Stimulated activated CD8-positive, alpha-beta memory T cell treated with anti-CD3 and anti-CD28 coated beads, Interleukin-4, amount 100 ng/mL, for 1 hour (primary cell): ENCODE measurements at places on chromosomes 2 and 18.

GRCh38 chr2:43082903-43083677 lies 143.3 kb downstream of the ZFP36L2 start:
- no peak for DNase-seq

DNA sequence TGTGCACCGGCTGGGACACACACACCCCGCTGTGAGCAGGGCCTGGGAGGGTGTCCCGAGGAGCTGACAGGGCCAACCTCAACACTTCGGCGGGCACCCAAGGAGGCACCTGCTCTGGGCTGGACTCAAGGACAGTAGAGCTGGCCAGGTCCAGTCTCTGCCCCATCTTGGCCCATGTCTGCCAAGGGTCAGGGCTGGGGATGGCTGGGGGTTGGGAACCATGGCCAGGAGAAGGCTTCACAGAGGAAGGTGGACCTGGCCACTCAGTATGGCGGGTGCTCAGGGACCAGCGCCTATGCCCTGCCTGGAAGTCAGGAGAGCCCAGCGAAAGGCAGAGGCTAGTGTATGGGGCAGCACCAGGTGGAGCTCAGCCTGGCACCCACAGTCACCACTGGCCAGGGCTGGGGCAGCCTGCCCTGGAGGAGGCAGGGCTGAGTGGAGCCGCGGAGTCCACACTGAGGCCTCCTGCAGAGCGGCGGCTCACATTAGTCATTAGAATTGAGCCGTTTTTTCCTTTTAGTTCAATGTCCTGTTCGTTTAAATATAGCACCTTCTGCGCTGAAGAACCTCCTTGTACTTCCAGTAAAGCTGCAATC lies 4.2 kb downstream of the ERFE start:
- no peak for DNase-seq

GRCh38 chr18:77052297-77052982 lies 80.1 kb downstream of the MBP start:
- DNase-seq: no peak

DNA sequence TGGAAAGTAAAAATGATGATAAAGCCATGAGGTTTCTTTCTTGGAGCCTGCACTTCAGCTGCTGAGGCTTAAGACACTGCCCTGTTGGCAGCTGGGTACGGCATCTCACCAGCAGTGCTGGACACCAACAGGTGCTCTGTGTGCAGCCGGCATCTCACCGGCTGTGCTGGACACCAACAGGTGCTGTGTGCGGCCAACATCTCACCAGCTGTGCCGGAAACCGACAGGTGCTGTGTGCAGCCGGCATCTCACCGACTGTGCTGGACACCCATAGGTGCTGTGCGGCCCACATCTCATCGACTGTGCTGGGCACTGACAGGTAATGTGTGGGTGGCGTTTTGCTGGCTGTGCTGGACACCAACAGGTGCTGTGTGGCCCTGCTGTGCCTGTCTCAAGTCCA lies 190.8 kb downstream of the TMEM18 start:
- DNase-seq: no peak

GRCh38 chr2:219282943-219283581 lies 3.9 kb downstream of the DNAJB2 start:
- DNase-seq: no peak

GRCh38 chr2:74179063-74179865 lies 585 bp upstream of the MOB1A start:
- no peak for DNase-seq

DNA sequence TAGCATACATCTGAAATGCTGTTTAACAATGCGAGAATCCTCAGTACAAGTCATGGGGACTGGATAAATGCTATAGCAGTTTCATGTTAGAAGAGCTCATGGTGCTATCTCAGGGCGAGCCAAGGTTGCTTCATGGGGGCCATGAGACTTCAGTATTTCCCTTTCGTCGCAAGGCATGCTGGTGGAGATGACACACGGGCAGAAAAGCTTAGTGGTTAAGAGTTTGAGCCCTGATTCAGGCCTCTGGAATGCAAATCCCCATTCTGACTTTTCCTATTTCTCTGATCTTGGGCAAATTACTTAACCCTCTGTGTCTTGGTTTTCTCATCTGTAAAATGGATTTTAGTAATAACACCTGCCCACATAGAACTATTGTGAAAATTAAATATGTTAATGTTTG lies 57.4 kb upstream of the EPHA4 start:
- no peak for DNase-seq

DNA sequence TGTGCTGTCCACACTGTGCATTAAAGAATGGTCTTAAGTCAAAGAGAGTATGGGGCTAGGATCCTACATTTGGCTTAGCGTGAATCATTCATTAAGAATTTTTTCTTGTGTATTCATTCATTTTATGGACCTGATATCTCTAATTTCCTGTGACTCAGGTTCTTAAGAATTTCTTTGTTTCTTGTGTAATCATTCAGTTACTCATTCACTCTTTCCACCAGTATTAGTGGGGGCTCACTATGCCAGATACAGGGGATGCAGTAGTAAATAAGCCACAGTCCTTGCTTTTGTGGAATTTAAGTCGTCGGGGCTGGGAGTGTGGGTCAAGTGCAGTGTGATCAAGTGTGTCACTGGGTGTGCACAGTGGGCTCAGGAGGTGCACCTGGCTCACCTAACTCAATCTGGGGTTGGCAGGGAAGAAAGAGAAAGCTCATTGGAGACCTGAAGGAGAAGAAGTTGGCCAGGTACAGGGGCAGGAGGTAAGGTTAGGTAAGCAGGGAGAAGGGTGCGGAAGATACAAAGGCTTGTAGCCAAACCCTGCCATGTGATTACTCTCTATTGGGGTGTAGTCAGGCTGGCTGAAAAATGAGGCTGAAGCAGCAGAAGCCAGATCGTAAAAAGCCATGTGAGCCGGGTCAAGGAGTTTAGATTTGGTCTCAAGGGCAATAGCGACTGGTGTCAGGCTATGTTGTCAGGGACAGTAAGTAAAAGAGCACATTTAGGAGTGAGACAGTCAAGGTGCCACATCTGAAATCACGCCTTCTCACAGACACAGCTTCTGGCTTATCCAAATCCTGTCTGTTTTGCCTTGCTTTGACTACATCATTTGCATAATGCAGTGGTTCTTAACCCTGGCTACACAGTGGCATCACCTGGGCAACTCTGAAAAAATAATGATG lies 67.2 kb downstream of the KCTD1 start:
- no peak for DNase-seq

- no peak for DNase-seq
Measured at GRCh38 chr2:111618226-111618977, 265.6 kb downstream of the ANAPC1 start.

GRCh38 chr2:195468771-195469170 lies 188.3 kb upstream of the SLC39A10 start:
- DNase-seq: no peak

DNA sequence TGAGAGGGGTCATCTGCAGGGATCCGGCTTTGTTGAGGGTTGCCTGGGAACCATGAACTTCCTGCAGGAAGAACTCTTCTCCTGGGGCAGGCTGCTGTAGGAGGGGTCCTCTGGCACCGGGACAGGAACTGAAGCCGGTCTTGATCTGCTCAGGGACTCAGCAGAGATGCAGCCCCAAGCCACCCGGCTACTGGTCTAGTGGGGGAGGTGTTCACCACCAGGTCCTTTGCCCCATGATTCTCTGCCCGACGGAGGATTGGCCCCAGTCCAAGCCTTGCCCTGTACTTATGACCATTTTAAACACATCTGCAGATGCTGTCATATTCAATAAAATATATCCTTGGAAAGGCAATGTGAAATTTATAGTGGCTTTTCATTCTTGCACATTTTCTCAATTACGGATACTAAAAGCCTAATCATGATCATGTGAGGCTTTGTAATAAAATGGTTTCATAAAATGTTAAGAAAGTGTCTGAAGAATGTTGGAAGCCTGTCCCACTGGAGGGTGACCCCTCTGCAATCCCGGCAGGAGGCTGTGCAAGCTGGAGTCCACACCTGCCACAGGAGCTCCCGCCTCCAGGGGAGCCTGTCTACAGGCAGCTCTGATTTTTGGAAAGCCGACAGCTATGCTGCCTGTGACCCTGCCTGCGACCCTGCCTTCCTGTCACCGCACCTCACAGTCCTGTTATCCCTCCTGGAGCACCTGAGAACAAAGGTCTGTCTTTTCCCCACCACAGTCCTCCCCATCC lies 98.8 kb upstream of the TAF1B start:
- DNase-seq: no peak
